ENCODE measurements at places on chromosomes 5 and 9.

- no peak for DNase-seq
Observed at GRCh38 chr9:72775570-72775969, 177.3 kb downstream of the ALDH1A1 start.

DNA sequence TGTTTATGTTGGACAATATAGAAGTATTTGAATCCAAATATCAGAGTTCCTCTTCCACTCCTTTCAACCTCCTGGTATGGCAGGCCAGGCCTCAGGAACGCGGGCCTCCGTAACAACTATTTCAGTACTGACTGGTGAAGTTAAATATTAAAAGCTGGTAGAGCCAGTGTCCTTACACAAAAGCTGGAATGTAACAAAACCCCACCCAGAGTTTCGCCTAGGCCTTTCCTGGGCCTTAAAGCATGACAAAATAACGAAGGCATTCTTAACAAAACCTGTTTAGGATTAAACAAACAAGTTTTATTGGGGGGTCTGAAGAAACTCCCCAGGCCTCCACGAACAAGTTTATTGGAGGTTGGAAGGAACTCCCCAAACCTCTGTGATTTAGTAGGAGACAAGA is 61.6 kb upstream of the GNE start:
- DNase-seq, result peak; percentile 22

DNA sequence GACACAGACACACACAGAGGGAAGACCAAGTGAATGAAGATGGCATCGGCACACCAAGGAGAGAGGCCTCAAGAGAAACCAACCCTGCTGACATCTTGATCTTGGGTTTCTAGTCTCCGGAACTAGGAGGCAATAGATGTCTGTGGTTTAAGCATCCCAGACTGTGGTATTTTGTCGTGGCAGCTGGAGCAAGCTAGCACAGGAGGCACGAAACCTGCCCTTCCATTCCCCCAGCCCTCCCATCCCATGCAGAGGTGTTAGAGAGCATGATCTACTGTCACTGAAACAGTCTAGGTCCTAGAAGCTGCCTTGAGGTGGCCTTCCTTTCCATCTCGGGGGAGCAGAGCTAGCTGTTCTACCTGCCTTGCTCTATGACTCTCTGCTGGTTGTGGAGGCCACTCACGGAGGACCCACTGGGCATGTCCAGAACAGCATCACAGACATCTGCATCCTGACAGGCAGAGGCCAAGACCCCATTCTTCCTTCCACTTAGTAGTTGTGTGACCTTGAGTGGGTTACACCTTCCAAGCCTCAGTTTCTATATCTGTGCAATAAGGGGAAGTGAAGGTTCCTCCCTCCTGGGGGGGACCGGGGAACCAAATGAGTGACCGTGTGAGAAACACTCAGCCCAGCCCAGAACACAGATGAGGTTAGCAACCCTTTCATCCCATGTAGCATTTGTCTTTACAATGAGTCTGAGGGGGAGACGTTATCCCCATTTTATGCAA is 134.3 kb upstream of the BOD1 start:
- DNase-seq, result no peak

DNA sequence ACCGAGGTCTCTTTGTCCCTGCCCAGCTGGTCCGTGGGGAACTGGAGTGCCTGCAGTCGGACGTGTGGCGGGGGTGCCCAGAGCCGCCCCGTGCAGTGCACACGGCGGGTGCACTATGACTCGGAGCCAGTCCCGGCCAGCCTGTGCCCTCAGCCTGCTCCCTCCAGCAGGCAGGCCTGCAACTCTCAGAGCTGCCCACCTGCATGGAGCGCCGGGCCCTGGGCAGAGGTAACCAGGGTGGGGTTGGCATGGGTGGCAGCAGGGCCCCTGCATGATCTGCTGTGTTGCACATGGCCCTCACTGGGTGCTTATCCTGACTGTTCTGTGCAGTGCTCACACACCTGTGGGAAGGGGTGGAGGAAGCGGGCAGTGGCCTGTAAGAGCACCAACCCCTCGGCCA is 119.2 kb upstream of the ICE1 start:
- no peak for DNase-seq

- DNase-seq, result no peak
Observed at GRCh38 chr5:167819406-167819805, 472.0 kb upstream of the WWC1 start.

- DNase-seq, result peak; percentile 91
Observed at GRCh38 chr9:8924562-8924961, 1125.0 kb upstream of the DMAC1 start.

GRCh38 chr5:170338291-170338690 is 40.7 kb upstream of the LCP2 start:
- DNase-seq, result no peak

GRCh38 chr9:76534026-76534425 is 75.0 kb downstream of the GCNT1 start:
- DNase-seq, result peak; percentile 69

GRCh38 chr5:131977212-131977604 is 31.7 kb upstream of the MEIKIN start:
- no peak for DNase-seq

DNA sequence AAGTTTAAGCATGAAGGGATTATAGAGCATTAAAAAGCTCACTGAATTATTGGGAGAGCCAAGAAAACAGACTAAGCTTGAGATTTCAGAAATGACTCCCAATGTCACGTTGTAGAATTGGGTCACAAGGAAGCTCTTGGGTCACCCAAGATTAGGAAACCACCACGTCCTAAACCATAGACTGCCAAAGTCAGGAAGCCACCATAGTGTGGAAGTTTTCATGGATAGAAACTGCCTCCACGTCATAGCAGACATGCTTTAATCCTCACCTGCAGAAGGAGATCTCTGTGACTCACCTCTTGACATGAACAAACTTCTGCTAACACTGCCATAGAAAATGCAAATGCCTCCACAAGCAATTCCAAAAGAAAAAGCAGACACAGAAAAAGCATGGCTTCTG is 106.3 kb downstream of the SLC1A3 start:
- DNase-seq, result no peak

DNA sequence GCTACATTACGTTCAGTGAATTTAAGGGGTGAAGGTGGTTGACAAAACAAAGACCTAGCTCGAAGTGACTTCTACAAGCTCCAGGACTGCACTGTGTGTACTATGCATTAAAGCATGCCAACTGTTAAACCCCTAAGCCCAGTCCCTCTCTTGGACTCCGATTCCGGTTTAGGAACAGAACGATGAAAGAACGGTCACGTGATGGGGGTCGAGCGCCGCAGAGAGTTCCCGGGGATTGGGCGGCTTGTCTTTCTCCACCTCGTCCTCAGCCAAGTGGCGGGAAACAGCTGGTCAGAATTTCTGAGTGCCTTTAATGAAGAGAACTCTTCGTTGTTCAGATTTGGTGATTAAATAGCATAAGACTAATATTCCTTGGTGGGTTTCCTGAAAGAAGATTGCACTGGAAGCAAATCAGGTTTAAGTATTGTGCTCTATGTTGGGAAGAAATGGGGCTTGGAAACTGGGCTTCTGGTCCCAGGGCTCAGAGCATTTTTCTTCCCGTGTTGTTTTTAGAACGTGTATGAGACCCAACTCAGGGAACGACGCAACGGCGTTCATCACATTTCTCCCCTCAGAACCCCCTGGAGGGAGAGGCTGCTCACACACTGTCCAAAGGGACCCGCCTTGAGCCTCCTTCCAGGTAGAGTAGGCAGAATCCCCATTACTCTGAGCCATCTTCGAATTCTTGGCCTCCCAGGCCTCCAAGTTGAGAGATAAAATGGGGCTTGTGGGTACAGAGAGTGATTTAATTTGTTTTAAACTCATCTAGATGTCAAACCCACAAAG is 25.3 kb downstream of the IRX2 start:
- DNase-seq, result no peak

DNA sequence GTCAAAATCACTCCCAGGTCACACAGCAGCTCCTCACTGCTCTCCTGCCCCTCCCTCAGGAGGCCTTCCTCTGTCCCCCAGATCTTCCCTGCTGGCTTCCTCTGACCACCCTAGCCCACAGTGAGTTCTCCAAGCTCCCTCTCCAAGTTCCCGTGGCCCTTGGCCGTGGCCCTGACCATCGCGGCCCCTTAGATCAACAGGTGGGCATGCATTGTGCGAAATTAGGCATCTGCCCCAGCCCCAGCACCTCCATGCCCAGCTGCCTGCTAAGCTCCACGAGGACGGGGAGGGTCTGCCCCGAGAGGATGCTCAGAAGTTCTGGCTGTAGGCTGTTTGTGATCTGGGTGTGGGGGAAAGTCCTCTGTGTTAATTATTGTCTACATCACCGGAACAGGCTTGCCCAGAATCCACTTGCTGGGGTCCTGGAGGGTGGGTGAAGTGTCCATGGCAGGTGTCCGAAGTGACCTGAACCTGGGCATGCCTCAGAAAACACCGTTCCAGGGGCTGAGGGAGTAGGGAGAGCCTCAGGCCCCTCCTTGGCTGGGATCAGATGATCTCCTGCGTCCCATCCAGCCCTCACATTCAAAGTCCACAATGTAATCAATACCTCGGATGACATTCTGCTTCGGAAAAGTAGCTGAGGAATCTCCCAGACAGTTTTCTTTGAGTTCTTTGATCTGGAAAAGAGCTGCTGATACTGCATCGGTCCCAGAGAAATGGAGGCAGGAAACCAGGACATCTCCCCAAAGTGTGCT is 194.8 kb downstream of the PAX5 start:
- DNase-seq, result no peak

GRCh38 chr5:9853309-9853708 is 223.2 kb upstream of the TAS2R1 start:
- DNase-seq, result no peak

GRCh38 chr5:173557123-173557903 is 59.1 kb downstream of the BOD1 start:
- no peak for DNase-seq

GRCh38 chr5:79236970-79237739 is 1.2 kb downstream of the JMY start:
- DNase-seq, result peak; percentile 25

DNA sequence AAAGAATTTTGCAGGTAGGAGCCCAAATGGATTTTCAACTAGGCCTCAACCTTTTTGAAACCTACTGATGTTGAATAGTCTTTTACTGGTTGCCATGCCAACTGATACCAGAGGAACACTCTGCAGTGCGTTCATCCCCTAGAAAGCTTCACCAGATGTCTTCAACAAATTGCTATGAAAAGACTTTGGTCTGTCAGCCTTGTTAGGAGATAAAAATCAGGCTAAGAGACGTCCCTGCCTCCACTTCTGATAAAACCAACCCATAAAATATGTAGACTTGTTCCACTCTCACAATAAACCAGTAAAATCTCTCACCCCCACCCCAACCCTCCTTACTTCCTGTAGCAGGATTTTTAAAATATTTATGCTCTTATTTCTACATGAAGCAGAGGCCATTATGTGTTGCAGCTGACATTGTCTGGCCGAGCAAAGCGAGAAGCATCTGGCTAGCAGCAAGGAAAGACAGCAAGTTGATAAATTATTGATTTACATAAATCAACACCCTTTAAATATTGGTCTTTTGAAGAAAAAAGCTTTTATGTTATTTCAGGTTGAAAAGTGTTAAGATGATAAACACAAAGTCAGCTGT is 428.7 kb downstream of the ISL1 start:
- no peak for DNase-seq

GRCh38 chr9:29456940-29457339 is 1883.7 kb upstream of the C9orf72 start:
- DNase-seq, result peak; percentile 62

DNA sequence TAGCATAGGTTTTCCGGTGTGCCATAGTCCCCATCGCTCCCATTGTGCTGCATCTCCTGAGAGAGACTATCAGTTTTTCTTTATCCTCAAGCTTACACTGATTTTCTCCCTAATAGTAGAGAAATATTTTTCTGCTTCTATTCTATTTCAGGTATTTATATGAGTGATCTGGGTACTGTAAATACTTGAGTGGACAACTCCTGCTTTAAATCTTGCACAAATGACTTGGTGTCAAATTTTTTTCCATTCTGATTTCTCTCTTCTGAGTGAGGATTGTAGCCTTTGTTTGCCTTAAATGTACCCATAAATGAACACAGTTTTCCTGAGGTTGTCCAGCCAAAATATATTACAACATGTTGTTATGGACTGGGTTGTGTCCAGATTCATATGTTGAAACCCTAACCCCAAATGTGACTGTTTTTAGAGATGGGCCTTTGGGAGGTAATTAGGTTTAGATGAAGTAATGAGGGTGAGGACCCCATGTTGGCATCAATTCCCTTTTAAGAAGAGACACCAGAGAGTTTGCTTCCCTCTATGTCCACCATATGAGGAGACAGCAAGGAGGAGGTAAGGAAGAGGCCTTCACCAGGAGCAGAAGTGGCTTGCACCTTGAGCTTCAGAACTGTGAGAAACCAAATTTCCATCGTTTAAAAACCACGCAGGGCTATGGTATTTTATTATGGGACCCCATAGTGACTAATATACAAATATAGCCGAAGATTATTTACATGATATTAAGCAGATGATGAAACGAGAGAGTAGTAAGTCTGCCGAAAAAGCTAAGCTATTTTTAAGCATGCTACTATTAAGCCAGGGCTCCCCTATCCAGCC is 336.4 kb upstream of the MPDZ start:
- no peak for DNase-seq

DNA sequence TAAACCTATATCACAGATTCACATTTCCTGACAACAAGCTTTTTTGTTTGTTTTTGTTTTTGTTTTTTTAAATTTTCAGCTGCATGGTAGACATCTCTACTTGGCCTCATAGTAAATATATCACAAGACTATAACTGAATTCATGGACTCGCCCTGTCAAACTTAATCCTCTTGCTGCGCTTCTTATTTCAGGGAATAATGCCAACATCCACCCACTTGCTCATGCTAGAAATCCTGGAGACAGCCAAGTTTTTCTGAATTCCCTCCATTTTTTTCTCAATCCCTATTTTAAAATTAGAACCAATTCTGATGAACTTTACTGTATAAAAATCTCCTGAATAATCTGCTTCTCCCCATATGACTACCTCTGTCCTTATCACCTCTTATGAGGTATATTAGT is 283.6 kb upstream of the RPS23 start:
- DNase-seq, result no peak

GRCh38 chr9:28215536-28216299 is 642.4 kb upstream of the C9orf72 start:
- no peak for DNase-seq

- no peak for DNase-seq
Observed at GRCh38 chr5:81316571-81316970, 15.2 kb downstream of the ZCCHC9 start.

GRCh38 chr9:4430432-4431261 is 59.6 kb upstream of the SLC1A1 start:
- DNase-seq, result no peak
